ENCODE measurements at places on chromosomes 6 and 20.

DNA sequence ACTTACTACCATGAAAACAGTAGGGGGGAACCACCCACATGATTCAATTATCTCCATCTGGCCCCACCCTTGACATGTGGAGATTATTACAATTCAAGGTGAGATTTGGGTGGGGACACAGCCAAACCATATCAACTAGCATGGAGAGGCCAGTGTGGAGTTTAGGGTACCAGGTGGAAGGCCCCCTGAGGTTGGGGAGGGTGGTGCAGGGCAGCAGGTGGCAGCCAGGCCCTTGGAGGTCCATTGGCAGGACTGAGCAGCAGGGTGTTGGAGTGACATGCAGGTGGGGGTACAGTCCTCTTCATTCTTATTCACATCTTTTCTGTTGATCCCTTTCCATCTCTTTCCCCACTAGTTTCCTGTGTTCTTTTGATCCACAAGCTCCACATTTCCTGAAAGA is 42.9 kb downstream of the PHACTR3 start:
- DNase-seq = no peak

- DNase-seq = no peak
Observed at GRCh38 chr20:58538752-58539151, 23.6 kb upstream of the APCDD1L start.

GRCh38 chr6:2857580-2858337 is 16.1 kb upstream of the SERPINB1 start:
- no peak for DNase-seq

GRCh38 chr6:80196906-80197305 is 90.4 kb downstream of the BCKDHB start:
- no peak for DNase-seq

DNA sequence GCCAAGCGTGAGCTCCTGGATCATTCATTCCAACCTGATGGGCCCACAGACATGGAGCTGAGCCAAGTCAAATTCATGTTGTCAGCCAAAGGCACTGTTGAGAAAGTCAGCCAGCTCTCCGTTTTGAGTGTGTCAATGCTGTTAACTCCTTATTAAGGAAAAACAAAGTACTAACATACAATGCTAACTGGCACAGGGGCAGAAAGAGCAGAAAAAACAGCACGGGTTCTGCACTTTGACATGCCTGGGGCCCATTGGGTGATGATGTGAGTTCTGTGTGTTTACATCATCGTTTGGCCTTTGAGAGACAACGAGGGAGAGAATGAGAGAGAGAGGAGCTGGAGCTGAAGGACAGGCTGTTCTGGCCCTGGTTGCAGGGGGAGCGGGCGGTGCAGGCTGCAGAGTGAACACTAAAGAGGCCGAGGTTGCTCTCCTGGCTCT is 85.9 kb downstream of the SMOC2 start:
- DNase-seq = no peak

DNA sequence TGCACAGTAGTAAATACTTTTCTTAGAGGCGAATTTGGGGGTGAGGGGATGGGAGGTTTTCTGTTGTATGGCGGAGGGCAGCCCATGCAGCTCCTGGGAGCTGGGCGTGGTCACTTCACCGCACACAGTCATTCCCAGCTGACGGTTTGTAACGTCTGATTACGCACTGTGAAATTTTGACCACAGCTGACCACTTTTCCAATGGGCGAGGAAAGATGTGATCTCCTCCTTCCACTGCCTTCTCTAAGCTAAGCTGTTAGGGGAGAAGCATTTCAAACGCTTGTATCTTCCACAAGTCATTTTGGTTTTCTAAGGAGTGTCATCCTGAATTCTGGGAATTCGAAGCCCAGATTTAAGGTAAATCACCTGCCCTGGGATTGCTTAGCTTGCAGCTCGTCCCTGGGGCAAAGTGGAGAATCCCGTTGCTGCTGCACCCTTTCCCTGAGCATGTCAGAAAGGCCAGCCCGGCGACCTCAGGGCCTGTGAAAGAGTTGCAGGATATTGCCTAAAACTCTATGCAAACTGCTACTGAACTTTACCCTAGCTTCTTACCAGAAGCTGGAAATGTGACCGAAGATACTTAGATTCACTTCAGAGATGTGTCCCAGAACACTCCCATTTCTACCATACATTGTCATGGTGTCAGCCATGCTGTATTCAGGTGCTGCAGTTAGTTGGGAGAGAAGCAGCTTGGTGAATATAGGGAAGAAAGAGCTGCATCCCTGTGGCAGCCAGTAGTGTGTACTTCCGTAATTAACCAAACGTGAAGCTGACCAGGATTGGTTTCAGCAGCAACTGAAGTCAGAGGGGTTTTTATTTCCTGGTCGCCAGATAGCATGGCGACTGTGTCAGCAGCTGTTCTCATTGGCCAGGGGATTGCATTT is 58.9 kb downstream of the RREB1 start:
- no peak for DNase-seq

DNA sequence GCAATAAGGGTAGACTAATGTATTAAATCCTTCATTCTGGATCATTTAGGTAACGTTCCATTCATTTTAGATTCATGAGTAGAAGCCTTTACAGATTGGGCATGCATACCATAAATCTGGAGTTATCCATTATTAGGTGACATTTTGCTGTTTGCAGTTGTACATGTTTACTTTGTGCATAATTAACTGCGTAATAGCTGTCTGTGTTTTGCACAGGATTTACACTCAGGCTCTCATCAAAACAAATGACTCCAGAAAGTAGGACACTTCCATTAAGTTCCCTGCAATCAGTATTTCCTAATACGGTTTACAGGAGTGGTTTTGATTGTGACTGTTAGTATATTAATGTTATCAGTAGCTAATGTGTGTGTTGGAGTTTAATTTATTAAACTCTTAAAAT is 997.4 kb downstream of the HACE1 start:
- DNase-seq = no peak

- DNase-seq = no peak
Observed at GRCh38 chr6:74114428-74114827, 418.4 kb downstream of the CD109 start.

DNA sequence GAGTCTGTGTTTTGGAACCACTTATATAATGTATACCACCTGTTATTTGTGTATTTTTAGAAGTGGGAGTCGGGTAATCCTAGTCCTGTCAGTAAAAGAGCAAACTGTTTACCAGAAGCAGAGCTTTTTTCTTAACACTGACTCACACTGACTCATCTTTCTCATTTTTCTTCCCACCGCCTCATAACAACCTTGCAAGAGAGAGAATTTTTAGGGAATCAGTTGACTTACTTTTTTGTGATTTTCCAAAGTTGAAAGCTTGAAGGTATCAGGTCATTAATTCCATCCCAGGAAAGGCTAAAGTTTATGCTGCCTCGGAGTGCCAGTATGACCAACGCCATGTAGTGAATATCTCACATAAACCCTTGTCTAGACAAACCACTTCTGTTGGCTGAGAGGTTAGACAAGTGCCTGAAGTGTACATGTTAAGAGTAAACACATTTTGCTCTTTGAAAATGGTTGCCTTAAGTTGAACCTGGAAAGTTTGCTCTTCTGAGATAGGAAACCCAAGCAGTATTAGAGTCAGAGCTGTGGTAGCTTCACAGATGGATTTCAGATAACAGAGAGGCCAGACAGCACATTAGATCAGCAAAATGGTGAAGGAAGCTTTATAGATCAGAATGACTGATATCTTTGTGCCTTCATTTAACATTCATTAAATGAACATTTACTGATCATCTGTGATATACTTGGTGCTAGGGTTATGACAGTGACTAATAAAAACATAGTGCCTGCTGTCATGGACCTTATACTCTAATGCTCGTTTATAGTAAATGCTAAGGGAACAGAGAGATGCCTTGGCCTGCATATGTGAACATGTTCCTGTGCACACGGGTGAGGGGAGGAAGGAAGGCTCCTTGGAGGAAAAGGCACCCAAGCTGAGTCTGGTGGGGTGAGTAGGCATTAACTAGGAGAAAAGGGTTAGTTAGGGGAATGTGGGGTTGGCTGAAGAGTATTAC is 29.1 kb upstream of the PKIG start:
- no peak for DNase-seq

DNA sequence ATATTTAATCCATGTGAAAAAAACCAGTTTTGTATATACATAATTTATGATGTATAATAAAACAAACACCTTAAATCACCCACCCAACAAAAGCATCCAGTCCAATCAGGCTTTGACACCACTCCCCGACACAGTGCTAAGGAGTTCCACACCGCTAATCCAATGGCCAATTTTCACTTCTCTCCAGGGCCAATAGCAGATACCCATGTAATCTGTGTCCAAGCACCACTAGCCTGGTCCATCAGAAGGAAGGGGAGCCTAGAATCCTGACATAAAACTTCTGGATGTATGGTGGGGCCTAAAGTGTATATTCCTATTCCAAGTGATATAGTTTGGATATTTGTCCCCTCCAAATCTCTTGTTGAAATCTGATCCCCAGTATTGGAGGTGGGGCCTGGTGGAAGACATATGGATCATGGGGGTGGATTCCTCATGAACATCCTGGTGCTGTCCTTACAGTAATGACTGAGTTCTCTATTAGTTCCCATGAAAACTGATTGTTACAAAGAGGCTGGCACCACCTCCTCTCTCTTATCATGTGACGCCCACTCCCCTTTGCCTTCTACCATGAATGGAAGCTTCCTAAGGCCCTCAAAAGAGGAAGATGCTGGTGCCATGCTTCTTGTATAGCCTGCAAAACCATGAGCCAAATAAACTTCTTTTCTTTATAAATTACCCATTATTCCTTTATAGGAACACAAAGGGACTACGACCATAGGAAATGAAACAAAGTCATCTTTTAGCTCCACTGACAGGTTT is 20.8 kb downstream of the RALGAPA2 start:
- no peak for DNase-seq
